ENCODE measurements at places on chromosomes 11 and 22.

GRCh38 chr11:130379276-130379675 is 49.1 kb downstream of the ADAMTS8 start:
- no peak for DNase-seq

GRCh38 chr11:47987781-47988180 is 7.4 kb downstream of the PTPRJ start:
- DNase-seq: peak; percentile 90

DNA sequence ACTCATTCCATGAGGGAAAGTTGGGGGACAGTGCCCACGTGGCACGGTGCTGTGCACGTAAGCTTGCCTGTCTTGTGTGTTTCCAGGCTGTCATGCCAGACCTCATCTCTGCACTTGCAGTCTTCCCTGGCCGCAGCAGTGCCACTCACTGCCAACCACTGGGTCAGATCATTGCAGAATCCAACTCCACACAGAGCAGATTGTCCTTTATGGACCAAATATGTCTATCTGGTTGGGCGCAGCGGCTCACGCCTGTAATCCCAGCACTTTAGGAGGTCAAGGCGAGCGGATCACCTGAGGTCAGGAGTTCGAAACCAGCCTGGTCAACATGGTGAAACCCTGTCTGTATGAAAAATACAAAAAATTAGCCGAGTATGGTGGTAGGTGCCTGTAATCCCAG is 4.4 kb upstream of the PPARA start:
- no peak for DNase-seq

DNA sequence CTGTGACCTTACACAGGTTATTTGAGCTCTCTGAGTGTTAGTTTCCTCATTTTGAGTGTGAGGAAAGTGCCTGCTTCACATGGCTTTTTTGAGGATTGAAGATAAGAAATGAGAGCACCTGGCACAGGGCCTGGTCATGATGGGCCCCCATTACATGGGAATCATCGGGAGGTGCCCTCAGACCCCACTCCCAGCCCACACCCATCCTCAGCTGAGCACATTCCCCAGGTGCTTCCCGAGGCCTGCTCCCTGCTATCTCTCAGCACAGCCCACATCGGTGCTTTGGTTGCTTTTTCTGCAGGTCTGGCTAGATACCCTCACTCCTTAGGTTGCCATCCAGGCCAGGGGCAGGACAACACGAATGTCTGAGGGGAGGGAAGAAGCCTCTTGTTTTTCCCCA is 16.6 kb downstream of the DGAT2 start:
- DNase-seq: no peak

DNA sequence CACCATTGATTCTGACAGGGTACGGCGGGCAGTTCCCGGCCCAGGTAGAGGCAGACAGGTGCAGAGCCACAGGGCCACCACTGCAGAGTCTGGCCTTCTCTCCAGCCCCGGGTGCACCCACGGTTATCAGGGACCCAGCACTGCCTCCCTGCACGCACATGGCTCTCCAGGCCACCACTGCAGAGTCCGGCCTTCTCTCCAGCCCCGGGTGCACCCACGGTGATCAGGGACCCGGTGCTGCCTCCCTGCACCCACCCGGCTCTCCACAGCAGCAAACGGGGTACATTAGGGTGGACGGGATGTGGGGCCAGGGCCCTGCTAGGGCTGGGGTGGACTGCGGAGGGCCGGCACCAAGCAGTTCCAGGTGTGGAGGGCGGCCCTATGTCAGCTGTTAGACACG is 272.9 kb downstream of the BRD1 start:
- DNase-seq: no peak

DNA sequence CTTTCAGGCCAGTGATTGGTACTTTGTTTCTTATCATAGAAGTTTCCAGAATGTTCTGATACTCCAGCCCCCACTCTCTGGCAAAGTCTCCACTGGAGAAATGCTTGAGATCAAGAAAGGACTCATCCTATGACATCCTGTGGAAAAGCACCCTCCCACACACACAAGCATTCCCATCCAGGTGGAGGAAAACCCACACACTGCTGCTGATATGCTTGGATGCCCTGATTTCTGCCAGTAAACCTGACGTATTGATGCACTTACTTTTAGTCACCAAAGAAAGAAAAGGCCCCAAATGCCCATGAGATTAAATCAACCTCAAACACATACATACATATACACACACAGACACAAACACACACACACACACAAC is 9.2 kb upstream of the SLC5A12 start:
- no peak for DNase-seq
